ENCODE measurements at places on chromosomes 11 and 22. TPM values are rescaled to one million over a fixed set of nuclear protein-coding genes. Genes with fewer than 3 reads are reported as not detected.

DNA sequence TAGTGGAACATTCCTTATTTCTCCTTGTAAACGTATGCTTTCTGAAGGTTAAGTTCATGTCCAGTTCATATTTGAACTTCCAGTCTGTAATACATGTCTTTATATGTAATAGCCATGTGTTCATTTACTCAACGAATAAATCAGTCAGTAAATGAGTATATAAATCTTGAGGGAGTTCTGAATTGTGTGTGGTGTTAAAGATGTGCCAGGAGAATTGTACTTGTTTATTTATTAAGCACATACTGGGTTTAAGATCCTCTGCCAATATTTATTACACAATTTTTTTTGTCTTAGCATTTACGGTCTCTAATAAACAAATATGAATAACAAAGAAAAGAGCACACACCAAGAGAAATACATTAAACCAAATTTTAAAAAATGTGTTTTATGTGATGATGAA, 26.5 kb upstream of the CLMP start:
- peaks cover 7% of the 10 kb centered on the region for H3K4me1 ChIP-seq
- H3K27ac ChIP-seq = no peak overlapping the region
- no peak overlapping the region for H3K4me3 ChIP-seq
- H3K36me3 ChIP-seq = no peaks in the 10 kb centered on the region

Gene MOV10L1
- total RNA-seq = not detected

Gene RAB38
- total RNA-seq = 80.9 TPM

- H3K4me1 ChIP-seq = no peaks in the 10 kb centered on the region
- no peaks in the 10 kb centered on the region for H3K27me3 ChIP-seq
- H3K36me3 ChIP-seq = peaks cover 24% of the 10 kb centered on the region
- H3K27ac ChIP-seq = no peak overlapping the region
- no peak overlapping the region for H3K4me3 ChIP-seq
These were observed 23.7 kb downstream of the SFI1 start for GRCh38 chr22:31520051-31520450.

- H3K36me3 ChIP-seq = no peaks in the 10 kb centered on the region
- H3K27me3 ChIP-seq = no peaks in the 10 kb centered on the region
- no peak overlapping the region for H3K4me3 ChIP-seq
- no peak for DNase-seq
- no peak overlapping the region for H3K27ac ChIP-seq
These were observed 112.7 kb downstream of the FCHSD2 start for GRCh38 chr11:73029403-73029802.

- DNase-seq = no peak
- H3K27me3 ChIP-seq = no peaks in the 10 kb centered on the region
- H3K4me1 ChIP-seq = no peaks in the 10 kb centered on the region
- H3K4me3 ChIP-seq = no peak overlapping the region
These were observed 208.1 kb downstream of the TBC1D22A start for GRCh38 chr22:46970411-46971098.

- DNase-seq = peak; percentile 83
- no peaks in the 10 kb centered on the region for H3K27me3 ChIP-seq
- H3K36me3 ChIP-seq = peaks cover 11% of the 10 kb centered on the region
- peak within 1 kb of the TSS; percentile 76 for H3K27ac ChIP-seq
These were observed at the start of gene ARHGEF17 for GRCh38 chr11:73308003-73308960. Gene ARHGEF17, plus strand, starts transcription at chr11:73308276. Its CDS starts 363 bp downstream, at chr11:73308639.

Gene KCTD14
- total RNA-seq = 1.5 TPM

GRCh38 chr11:31720225-31720624, 90.9 kb downstream of the PAX6 start:
- no peaks in the 10 kb centered on the region for H3K4me1 ChIP-seq

Gene PGA5
- total RNA-seq = not detected

DNA sequence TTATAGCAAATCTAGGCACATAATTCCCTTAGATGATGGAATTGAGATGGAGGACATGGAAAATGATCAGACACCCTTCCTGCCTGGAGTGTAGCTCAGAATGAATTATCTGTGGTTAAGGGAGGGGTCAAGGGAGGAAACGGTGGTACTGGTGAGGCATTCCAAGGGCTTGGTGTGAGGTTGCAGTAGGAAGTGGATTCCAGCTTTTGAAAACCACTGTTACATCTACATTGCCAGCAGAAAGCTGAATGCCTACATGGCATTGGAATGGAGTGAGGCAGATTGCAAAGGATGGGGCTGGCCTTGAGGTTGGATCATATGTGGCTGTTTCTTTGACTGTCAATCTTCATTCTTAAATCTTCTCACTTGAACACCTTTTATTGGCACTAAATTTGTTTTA, 684.4 kb downstream of the NTM start:
- H3K4me3 ChIP-seq = no peak overlapping the region
- no peaks in the 10 kb centered on the region for H3K36me3 ChIP-seq
- H3K27ac ChIP-seq = no peak overlapping the region
- H3K4me1 ChIP-seq = no peaks in the 10 kb centered on the region
- H3K27me3 ChIP-seq = no peaks in the 10 kb centered on the region
- no peak for DNase-seq

Gene SYNGR1
- total RNA-seq = 0.35 TPM

Gene AMBRA1
- 19.6 TPM for total RNA-seq

Gene SMIM35
- total RNA-seq = not detected

GRCh38 chr11:69218946-69219720, 63.4 kb downstream of the SMIM38 start:
- no peak overlapping the region for H3K27ac ChIP-seq
- H3K27me3 ChIP-seq = no peaks in the 10 kb centered on the region
- peaks cover 12% of the 10 kb centered on the region for H3K4me1 ChIP-seq
- H3K4me3 ChIP-seq = no peak overlapping the region

GRCh38 chr11:12932485-12932884, 76.6 kb upstream of the RASSF10 start:
- H3K4me3 ChIP-seq = no peak overlapping the region
- H3K27ac ChIP-seq = no peak overlapping the region
- H3K4me1 ChIP-seq = no peaks in the 10 kb centered on the region
- DNase-seq = no peak
- peaks cover 57% of the 10 kb centered on the region for H3K36me3 ChIP-seq
- H3K27me3 ChIP-seq = no peaks in the 10 kb centered on the region

DNA sequence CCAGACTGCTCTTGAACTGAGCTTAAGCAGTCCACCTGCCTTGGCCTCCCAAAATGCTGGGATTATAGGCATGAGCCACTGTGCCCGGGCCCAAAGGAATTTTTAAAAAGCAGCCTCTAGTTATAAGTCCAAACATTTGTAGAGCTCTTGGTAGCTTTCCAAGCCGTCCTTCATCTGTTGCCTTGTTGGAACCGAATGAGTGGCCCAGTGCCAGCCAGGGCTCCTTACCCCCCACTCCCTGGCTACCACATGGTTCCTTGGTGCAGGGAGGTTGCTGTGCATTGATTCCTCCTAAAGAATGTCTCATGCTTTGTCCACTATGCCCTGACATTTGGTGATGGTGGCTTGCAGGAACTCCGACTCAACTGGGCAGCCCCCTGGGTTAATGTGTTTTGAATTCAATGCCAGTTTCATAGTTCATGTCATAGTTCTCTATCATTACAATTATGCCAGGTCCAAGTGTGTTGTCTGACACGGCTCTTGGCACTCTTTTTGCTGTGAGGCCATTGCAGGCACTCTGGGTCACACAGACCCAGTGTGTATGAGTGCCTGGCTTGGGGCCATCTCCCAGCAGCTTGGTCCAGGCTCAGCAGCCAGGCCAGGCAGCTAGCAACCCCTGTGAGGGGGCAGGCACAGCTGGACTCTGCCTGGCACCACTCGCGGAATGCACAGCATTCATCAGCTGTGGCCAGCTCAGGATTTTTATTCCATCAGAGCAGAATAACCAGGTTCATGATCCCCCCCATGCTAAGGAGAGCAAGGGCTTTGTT, 13.3 kb upstream of the MICALL1 start:
- H3K27me3 ChIP-seq = no peaks in the 10 kb centered on the region
- no peak overlapping the region for H3K4me3 ChIP-seq
- H3K36me3 ChIP-seq = peaks cover 60% of the 10 kb centered on the region
- DNase-seq = no peak

Gene SPTBN2
- total RNA-seq = 46.9 TPM

Measured in MCF 10A (cell line).